ENCODE measurements at places on chromosomes 7 and 10.

- no peak for DNase-seq
Observed at GRCh38 chr10:62133618-62134017, 135.0 kb downstream of the RTKN2 start.

DNA sequence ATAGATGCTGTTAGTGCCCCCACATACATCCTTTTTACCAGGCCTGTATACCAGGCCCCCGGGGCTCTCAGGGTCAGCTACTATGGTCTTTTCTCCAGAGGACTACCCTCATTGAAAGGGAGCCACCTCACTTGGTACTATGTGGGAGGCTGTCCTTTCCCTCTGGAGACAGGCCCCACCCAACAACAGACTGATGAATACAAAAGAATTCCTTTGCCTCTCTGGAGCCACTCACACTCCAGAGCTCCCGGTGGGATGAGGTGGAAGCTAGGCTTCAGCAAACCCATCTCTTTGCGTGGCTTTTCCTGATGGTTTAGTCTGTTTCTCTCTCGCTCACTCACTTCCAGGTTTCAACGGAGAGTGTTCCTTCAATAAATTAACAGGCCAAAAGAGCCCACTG lies 30.3 kb downstream of the ANKMY2 start:
- DNase-seq: no peak

DNA sequence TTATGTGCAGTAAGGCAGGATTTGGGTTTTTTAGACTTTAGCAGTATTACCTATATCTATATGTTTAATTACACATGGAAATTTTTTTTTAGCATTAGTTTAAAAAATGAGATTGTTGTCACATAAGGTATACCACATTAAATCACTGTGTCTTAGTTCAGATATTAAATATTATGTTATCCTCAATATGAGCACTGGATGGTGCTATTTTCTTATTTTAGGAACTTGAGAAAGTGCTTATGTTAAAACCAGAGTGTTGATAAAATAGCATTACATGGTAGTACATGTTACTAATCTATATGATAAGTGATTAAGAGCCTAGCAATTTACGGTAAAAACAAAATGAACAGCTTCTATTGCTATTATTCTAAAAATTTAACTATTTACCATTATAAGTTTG lies 28.8 kb downstream of the MIOS start:
- DNase-seq: peak; percentile 59

- peak; percentile 39 for DNase-seq
Observed at GRCh38 chr7:151012911-151013347, 11.4 kb downstream of the ATG9B start.

DNA sequence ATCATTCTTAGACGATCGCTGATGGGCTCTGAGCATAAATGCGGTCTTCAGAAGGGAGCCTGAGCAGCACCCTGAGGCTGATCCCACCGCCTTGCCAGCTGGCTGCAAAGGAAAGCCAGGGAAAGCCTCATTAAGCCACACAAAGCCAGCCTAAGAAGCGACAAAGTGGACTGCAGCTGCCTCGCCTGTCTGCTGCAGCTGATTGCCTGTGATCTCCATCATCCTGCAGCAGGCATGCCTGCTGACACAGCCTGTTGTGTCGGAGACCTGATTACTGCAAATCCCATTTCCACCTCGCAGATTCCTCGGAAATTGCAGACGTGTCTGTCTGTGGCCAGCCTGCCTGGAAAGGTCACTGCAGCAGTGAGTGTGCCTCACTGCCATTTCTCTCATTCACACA lies 1087.0 kb upstream of the AUTS2 start:
- no peak for DNase-seq

DNA sequence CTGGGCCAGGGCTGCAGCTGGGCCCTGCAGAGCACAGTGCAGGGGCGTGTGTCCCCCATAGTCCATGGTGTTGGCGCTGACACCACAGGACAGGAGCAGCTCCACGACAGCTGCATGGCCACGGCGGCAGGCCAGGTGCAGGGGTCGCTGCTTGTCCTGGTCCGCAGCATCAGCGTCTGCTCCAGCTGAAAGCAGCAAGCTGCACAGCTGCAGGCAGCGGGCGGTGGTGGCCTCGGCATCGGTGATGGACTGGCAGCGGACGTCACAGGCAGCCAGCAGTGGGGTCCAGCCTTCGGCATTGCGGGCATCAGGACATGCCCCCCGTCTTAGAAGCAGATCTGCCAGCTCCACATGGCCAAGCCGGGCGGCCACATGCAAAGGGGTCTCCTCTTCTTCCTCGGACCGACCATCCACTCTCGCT lies 6.0 kb downstream of the ASB10 start:
- DNase-seq: no peak

DNA sequence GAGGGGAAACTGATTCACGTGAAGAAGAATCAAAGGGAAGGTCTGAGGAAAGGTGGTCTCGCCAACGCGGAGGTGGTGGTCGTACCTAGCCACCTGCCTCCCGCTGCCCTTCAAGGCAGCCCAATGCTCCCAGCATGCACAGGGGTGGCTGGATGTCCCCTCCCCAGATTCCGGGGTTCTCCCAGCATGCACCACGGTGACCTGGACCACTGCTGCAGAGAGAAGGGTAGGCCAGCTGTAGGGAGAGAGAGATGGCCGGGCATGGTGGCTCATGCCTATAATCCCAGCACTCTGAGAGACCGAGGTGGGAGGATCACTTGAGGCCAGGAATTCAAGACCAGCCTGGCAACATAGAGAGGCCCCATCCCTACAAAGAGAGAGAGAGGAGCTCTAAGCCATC lies 32.4 kb upstream of the PPP2R2D start:
- no peak for DNase-seq

GRCh38 chr10:90141791-90142190 lies 440.4 kb downstream of the KIF20B start:
- no peak for DNase-seq

DNA sequence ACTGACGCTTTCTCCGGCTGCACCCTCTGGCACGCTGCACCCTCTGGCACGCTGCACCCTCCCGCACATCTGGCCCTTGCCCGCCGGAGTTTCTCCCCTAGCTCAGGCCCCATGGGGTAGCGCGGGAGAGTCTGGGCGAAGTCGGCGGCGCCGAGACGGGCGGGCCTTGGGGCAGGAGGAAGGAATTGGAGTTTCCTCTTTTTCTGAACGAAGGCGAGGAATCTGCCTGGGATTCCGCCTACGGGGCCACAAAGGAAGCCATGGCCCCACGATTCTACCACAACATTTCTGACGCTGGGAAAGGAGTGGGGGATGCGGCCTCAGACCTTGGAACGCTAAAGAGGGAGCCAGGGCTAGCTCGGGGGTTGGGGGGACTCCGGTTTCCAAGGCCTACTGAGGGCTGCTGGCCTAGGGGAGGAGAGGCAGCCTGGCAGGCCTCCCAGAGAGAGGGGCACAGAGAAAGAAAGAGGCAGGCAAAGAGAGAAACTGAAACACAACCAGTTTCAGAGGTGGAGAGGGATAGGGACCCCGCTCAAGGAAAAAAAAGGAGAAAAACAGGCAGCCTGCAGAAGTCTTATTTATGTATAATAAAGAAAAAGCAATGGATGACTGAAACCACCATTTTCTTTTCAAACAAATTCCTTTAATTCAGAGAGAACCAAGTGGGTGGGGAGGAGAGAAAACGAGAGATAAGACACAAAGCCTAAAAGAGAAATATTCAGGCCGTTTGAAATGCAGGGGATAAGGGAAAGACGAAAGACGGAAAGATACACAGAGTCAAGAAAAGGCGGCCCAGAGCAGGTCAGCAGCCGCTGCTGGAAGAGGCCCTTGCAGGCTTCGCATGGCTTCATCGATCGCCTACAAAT lies 4.3 kb downstream of the TLX1 start:
- no peak for DNase-seq

- no peak for DNase-seq
Observed at GRCh38 chr10:70932392-70933196, 44.2 kb upstream of the PCBD1 start.

Data from dermis blood vessel endothelial cell (primary cell).